Activated B cell treated with CpG ODN at 0.5 μM for 24 hours (primary cell): ENCODE measurements at places on chromosomes 7 and 10.

- no peaks in the 10 kb centered on the region for H3K27me3 ChIP-seq
Measured at GRCh38 chr10:3294919-3295581, 122.5 kb upstream of the PITRM1 start.

DNA sequence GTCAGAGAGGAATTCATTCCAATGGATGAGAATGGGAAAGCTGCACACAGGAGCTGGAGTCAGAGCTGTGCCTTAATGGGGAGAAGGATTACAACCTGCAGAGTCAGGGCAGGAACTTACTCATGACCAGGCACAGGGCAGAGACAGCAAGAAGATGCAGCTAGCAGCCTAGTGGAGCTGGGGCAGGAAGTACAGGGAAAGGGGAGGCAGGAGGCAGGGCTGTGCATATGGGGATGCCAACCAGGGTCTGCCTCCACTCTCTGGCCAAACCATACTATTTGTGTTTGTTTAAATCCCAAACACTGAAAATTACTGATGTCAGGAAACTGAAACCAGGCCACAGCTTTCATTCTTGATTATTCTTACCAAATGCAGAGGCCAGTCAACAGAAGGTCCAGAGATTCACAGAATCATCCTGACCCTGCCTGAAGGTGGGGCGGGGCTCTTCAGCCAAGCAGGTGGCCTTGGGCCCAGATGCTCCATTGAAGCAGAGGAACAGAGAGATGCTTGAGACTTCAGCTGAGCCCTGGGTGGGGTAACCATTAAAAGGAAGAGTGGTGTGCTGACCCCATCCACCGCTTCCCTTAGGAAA is 461.9 kb downstream of the KCNMA1 start:
- H3K4me1 ChIP-seq: no peaks in the 10 kb centered on the region
- H3K4me3 ChIP-seq: no peak overlapping the region
- DNase-seq: no peak
- no peak overlapping the region for H3K27ac ChIP-seq

DNA sequence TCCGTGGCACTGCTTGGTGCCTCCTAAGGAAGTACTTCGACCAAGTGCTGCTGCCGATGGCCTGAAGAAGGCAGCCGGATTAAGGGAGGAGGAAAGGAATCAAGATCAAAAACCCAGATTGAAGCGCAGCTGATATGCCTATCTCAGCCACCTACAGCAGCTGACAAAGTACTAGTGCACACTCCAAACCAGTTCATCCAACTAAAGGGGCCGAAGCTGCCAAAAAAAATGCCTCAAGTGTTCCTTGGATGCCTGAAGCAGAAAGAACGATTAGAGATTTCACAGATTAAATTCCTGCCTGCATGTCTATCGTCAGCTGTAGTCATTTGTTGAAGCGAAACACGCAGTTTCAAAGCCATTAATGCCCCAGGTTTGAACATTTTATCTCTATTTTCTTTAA is 65.7 kb downstream of the TNRC18 start:
- H3K4me1 ChIP-seq: peaks cover 3% of the 10 kb centered on the region
- H3K27ac ChIP-seq: no peak overlapping the region
- peaks cover 83% of the 10 kb centered on the region for H3K36me3 ChIP-seq

- H3K4me1 ChIP-seq: no peaks in the 10 kb centered on the region
- H3K36me3 ChIP-seq: no peaks in the 10 kb centered on the region
- DNase-seq: no peak
- no peak overlapping the region for H3K27ac ChIP-seq
Measured at GRCh38 chr10:82866424-82867020, 991.5 kb downstream of the NRG3 start.

- H3K4me3 ChIP-seq: peak overlapping the region; percentile 39
- no peaks in the 10 kb centered on the region for H3K27me3 ChIP-seq
- H3K27ac ChIP-seq: peak overlapping the region; percentile 74
- DNase-seq: no peak
- no peaks in the 10 kb centered on the region for H3K36me3 ChIP-seq
Measured at GRCh38 chr10:71694039-71694501, 25.5 kb downstream of the C10orf105 start.

DNA sequence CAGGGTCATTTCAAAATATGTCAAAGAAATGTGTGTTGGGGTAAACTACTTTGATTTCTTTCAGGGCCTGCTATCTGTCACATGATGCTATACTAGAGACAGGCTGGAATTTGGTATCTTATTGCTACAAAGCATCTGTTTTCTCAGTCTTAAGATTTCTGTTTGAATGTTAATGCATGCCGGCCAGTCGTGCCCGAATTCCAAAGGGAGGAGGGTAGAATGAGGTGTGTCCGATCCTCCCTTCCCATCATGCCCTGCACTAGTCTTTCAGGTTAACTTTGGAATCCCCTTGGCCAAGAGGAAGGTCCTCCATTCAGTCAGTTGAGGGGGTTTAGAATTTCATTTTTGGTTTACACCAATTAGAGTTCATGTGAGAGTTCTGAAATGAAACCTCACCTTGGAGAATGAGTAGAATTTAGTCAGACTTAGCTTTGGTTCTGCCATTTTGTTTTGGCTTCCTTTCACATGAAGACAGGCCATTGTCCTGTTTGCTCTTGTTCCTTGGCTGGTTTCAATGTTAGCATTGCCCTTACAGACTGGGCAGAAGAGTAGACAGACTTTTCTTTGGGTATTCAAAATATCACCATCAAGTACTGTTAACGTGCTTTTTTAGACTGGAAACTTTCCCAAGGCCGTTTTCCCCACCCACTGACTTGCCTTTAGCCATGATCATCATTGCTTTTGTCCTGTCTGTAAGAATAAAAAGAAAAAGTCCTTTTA is 95.8 kb downstream of the CAMK1D start:
- DNase-seq: no peak
- no peaks in the 10 kb centered on the region for H3K27me3 ChIP-seq
- H3K36me3 ChIP-seq: peaks cover 2% of the 10 kb centered on the region
- peaks cover 55% of the 10 kb centered on the region for H3K4me1 ChIP-seq

GRCh38 chr7:111855842-111856227 is 293.5 kb upstream of the IMMP2L start:
- H3K27ac ChIP-seq: no peak overlapping the region
- no peaks in the 10 kb centered on the region for H3K36me3 ChIP-seq
- H3K4me3 ChIP-seq: no peak overlapping the region
- H3K27me3 ChIP-seq: peaks cover 5% of the 10 kb centered on the region

DNA sequence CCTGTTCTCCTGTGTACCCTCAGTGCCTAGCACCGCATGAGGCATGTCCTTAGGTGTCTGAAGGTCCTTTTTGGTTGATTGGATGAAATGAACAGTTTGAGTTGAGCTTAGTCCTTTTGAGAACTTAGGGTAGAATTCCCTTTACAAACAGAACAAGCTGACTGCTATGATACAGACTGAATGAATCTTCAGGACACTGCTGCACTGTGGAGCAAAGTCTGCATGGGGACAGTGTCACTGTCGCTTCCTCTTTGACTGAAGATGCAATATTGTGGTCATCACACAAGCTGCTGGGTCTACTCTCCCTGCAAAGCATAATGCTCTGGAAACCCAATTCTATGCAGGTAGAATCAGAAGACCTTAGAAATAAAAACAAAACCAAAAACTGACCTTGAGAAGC is 8.6 kb upstream of the PLAU start:
- H3K4me3 ChIP-seq: no peak overlapping the region
- H3K27me3 ChIP-seq: peaks cover 19% of the 10 kb centered on the region
- H3K4me1 ChIP-seq: peaks cover 5% of the 10 kb centered on the region
- no peak for DNase-seq
